GM04504 (cell line): ENCODE measurements at places on chromosomes 1 and 21.

DNA sequence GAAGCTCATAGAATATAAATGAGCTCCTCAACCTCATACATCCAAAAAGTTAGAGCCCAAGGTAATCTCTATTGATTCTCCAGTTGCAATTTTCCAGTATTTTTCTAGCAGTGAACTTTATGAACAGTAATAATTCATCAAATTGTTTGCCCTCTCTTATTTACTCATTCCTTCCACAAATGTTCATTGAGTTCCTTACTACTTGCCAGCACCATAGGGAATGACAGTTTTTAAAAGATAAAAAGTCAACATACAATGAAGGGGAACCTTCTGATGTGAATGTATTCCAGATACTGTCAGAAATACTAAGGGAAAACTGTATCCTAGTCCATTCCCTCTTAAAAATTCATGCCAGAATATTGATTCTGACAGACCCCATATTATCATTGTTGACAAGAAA is 277.0 kb upstream of the C1orf87 start:
- no peak for DNase-seq

DNA sequence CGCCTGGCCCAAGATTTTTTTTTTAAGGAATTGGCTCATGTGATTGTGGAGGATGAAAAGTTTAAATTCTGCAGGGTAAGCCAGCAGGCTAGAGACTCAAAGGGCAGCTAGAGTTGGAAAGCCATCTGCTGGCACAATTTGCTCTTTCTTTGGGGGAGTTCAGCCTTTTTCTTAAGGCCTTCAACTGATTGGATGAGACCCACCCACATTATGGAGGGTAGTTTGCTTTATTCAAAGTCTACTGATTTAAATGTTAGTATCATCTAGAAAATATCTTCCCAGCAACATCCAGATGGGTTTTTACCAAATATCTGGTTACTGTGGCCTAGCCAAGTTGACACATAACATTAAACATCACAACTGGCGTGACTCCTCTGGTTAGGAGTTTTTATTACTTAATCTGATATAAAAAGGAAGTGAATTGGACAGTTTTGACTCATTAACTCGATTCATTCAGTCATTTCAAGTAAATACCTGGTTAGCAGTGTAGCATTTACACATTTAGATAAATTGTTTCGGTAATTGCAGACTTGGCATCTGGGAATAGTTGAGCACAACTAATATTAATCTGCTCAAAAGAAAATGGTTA is 12.4 kb downstream of the HOOK1 start:
- DNase-seq = no peak

GRCh38 chr1:206142770-206143169 is 25.6 kb upstream of the AVPR1B start:
- DNase-seq = no peak

DNA sequence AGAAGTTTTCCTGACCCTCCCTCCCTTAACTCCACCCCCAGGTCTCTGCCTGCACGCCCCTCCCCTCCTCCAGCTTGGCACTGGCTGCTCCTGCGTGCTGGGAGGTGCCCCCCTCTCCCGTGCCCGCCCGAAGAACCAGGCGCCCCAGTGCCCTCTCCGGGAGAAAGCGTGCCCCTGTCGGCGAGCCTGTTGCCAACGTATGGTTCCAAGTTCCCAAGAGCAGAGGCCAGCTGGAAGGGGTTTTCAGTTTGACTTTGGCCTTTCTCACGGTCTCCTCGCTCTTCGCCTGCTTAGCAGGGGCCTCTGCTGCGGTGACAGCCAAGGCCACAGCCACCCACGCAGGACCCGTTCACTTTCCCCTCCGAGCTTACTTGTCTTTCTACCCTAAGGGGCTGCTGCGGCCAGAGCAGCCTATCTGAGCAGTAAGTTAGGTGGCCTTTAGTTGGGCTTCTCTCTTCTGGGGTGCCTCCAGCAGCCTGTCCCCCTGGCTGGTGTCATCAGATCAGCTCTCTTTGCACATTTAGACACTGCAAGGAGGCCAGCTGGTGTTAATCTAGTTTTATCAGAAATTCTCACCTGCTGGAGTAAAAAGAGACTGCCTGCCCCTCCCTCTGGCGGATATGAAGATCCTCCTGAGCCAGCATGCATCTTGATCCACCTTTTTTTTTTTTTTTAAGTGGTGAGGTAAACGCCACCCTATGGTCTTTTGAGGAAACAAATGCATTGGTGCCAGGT is 1.5 kb downstream of the STUM start:
- no peak for DNase-seq

GRCh38 chr1:13801655-13802486 is 101.9 kb downstream of the PRDM2 start:
- DNase-seq = no peak

DNA sequence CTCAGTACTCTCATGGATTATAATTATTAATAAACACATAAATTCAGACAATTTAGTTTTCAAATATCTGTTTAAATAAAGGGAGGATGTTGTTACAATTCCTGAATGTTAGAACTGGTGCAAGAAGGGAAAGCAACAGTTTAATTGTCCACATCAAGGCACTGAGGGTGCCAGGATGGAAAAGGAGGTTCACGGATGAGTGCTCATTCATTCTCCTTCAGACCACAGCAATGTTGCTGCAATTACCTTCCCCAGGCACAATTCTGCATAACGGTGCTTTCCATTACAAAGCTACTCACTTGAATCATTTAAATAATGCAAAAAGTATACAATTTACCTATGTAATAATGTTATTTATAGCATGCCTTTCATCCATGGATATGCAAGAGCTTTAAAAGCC is 52.3 kb upstream of the COG2 start:
- no peak for DNase-seq

GRCh38 chr1:190262538-190262937 is 215.1 kb downstream of the BRINP3 start:
- no peak for DNase-seq

GRCh38 chr1:217528271-217528670 is 102.6 kb downstream of the GPATCH2 start:
- DNase-seq = no peak

- no peak for DNase-seq
Observed at GRCh38 chr1:240188139-240188538, 96.5 kb downstream of the FMN2 start.

DNA sequence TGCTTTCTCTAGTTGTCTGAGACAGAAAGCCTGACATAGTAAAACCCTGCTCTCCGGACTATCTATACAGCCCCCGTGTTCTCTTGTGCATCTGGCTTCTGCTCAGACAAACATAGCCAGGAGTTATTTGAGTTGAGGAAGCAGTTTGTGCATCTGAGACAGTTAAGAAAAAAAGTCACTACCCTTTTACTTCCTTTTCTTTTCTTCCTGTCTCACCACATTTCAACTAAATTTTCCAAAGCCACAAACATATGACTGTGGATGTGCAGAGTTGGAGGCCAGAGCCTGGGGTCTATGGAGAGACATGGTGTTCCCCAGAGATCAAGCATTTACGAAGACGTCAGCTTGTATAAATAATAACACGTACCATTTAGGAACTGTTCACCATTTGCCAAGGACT is 158.5 kb upstream of the FGGY start:
- DNase-seq = no peak
